Mucosa of descending colon (tissue), 3 donors: ENCODE measurements at places on chromosomes 3 and 15.

GRCh38 chr3:55476515-55476914 lies 10.6 kb downstream of the WNT5A start:
- no peak for DNase-seq

GRCh38 chr3:100306695-100307094 lies 27.9 kb upstream of the NIT2 start:
- DNase-seq, result no peak

GRCh38 chr3:133944641-133945380 lies 49.1 kb upstream of the RAB6B start:
- DNase-seq, result no peak

DNA sequence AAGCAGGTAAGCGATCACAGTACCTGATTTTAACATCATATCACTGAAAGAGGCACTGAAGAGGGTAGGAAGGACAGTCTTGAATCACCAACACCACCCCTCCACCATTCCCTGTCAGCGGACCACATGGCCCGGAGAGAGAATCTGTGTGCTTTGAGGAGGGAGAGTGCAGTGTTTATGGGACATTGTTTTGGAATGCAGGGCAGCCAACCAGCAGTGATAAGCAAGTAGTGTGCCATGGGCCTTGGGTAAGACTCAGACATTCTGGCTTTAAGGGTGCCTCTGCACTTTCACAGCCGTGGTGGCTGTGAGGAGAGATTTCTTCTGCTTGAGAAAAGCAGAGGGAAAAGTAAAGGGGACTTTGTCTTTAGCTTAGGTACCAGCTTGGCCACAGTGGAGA lies 46.4 kb downstream of the FAM81A start:
- no peak for DNase-seq

DNA sequence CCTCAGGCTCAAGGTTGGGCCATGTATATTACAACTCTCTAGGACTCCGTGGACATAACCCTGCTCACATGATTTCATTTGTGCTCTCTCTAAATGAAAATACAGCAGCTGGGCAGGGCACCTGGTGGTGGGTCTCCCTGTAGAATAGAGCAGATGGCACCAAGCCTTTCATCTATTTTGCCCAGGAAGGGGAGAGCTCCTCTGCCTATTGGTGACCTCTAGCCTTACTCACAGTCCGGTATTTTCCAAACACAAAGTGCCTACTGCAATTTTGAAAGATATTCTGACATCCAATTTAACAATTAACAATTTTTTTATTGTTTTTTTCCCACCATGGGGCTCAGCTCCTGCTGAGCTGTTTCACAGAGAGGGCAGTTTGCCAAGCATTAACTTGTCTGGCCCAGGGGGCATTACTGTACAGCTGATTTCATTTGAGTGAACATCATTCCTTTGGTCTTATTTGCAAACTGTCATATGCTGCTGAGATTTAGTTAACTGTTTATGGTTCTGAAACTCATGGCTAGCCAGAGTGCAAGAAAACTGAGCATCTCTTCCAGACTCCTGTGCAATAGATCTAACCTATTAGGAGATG lies 474.0 kb downstream of the EPHB1 start:
- no peak for DNase-seq

GRCh38 chr3:50585919-50586762 lies 16.8 kb downstream of the HEMK1 start:
- DNase-seq, result no peak

DNA sequence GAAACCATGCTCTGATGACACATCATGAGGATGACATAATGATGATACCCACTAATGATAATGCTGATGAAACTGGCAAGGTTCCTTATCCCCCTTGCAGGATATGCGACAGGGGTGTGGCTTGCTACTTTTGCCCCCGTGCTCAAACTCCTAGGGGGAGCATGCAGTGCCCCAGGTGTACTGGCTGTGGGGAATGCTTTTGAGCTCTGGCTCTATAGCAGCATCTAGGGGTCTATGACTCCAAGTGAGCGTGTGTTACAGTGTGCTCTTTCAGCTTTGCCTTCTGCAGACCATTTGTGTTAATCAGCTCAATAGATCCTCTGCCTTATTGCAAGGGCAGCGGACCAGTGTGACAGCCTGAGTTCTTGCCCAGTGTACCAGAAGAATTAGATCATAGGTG lies 1239.5 kb downstream of the SI start:
- no peak for DNase-seq

GRCh38 chr3:15220056-15220455 lies 14.0 kb downstream of the CAPN7 start:
- no peak for DNase-seq

- peak; percentile 27 for DNase-seq
Measured at GRCh38 chr3:102979682-102980354, 545.0 kb downstream of the ZPLD1 start.

GRCh38 chr3:43512754-43513404 lies 108.9 kb downstream of the ANO10 start:
- no peak for DNase-seq

DNA sequence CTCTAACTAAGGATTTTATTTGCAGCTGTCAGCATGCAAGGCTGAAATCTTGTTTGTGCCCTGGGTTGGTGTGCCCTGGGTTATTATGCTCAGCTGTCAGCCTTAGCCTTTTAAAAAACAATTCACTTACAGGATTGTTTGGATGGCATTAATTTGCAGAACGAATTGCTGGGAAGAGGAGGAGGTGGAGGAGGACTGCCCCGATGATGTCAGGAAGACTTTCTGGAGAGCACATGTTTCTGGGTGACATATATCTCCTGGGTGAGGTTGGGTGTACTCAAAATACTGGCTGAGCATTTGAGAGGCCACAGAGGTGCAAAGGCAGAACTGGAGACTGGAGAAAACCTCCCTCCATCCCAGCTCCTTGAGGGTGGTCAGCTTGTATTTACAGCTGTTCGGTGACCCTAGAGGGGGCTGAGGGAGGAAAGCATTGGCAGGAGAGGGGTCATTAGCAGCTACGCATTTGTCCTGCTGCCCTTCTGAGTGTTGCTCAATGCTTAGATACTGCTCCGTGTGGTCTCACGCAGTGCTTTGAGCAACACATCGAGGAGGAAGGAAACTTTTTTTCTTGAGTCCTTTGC lies 59.8 kb upstream of the PSMD6 start:
- DNase-seq, result no peak

DNA sequence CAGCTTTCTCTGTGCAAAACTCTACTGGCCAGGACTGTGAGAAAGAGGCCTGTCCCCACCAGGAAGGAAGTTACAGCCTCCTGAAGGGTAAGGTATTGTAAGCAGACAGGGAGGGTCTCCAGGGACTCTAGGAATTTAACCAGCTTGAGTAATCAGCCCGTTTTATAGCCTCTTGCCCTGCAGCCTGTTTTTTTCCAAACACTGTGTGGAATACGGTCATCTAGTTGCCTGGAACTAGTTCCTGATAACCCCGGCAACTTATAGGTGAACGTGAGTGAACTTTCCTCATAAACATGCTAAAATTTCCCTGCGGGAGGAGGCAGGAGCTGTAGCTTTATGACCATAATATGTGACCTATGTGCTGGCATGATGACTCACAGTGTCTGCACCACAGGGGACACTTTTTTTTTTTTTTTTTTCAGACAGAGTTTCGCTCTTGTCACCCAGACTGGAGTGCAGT lies 60.1 kb upstream of the DAZL start:
- peak; percentile 72 for DNase-seq

DNA sequence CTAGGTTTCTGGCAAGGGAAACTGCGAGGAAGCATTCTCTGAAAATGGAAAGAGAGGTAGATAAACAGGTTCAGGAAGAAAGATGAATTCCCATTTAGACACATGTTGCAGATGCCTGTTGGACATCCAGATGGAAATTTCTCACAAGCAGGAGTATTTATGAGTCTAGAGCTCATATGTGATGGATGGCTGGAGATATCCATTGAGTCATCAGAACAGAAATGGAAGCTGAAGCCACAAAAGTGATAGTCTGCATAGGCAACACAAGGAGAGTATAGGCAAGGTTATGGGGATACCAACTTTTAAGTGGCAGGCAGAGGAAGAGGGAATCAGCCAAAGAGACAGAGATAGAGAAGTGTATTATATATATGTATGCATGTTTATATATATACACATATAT lies 6.3 kb upstream of the RAMAC start:
- DNase-seq, result no peak

GRCh38 chr3:112653881-112654300 lies 12.9 kb upstream of the CCDC80 start:
- no peak for DNase-seq
